MM.1S (cell line): ENCODE measurements at places on chromosomes 5 and 9.
A peak's percentile ranks its signal among the peaks of the same experiment; 100 is the strongest.

DNA sequence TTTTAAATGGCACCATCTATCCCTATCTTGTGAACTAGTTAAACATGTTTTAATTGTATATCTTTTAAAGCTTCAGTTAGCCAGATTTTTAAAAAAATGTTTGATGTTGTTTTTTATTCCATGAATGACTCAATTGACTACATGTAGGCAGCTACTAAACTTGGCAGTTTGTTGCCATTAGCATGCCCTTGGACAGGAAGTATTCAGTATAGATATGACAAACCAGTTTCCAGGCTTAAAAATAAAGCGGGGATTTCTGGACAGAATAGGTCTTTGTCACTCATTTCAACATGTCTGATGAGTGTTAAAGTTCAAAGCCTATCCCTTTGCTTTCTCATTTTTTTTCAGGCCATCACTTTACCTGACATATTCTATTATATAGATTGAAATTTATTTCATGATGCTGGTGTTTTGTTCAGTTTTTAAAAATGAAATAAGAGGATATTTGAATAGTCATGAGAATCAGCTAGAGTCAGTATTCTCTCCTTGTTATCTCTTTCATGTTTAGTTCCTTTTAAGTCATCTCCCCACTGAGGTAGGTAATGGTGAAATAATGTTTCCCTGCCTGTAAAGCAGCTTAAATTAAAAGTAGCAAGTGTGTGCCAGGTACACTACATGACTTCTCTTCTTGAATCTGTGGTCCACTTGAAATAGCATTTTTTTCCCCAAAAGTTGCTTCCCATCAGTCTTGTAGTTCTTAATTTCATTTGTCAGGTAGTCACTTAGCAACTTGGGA lies 11.9 kb downstream of the TNFAIP8 start:
- peak; percentile 68 for DNase-seq

DNA sequence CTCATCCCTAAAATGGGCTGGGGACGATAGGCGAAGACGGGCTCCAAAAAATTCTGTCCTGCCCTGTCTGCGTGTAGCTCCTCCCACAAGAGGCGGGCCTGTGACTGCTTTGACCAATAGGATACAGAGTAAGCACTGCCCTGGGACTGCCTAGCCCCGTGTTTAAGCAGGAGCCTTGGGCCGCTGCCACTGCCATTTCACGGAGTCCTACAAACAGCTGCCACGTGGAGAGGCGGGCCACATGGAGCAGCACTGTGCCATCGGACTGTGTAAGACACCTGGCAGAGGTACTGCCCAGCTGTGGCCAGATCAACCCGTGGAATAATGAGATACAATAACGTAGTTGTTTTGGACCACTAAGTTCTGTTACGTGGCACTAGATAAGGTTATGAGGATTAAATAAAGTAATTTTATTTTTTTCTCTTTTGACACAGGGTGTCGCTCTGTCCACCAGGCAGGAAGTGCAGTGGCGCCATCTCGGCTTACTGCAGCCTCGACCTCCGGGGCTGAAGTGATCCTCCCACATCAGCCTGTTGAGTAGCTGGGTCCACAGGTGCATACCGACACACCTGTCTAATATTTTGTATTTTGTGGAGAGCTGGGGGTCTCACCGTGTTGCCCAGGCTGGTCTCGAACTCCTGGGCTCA lies 87.2 kb downstream of the LMNB1 start:
- no peak for DNase-seq

DNA sequence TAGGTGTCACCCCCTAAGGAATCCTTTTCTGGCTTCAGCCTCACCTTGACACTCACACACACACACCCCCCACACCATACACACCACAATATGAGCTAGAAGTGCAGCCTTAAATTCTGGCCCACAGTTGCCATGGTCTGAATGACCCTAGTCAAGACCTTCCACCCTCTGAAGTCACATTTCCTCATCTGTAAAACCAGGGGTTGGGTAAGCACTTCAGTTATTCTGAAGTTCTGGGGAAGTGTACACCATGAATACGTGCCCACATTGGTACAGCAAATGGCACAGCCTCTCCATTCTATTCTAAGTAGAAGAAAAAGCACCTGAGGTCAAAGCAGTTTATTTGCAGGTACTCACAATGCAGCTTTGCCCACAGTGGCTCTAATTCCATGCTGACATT lies 372.8 kb upstream of the KLF4 start:
- DNase-seq = no peak

DNA sequence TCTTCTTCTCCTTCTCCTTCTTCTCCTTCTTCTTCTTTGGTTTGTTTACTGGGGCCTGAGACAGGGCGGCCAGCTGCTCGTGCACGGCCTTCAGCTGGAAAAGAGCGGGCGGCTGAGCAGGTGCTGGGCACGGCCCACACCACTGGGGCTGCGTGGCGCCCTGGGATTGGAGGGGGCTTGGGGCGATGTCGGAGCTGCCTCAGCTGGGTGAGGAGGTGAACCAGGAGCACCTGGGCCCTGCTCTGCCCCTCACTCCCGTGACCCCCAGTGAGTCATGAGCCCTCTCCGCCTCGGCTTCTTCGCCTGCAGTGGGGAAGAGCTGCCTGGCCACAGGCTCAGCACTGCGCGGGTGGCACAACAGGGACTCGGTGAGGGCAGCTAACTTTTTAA lies 14.9 kb downstream of the BRD3OS start:
- no peak for DNase-seq

DNA sequence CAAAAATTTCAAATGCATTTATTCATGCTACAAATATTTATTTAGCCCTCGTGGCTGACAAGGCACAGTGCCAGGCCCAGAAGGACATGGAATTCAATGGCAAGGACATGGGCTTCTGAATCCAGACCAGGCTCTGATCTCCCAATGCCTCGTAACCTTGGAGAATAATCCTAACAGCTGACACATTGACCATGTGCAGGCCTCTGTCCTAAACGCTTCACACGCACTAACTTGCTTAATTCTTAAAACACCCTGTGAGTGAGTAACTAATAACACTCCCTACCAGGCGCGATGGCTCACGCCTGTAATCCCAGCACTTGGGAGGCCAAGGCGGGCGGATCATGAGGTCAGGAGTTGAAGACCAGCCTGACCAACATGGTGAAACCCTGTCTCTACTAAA lies 33.2 kb downstream of the MYO10 start:
- DNase-seq = no peak

DNA sequence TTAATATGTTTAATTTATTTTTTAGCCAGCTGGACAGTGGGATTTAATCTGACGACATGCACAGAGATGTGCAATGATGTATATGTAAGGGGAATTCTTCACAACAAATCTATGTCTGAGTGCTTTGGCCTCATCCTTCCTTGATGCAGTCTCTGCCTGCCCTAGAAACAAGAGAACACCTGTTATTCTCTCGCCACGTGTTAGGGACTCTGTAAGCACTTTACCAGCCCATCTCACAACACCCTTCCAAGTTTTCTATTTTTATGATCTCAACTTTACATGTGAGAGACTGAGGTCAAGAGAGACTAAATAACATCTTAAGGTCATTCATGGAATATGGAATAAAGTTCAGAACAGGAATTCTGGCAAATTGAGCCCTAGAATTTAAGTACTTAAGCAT lies 123.0 kb upstream of the GAS1 start:
- DNase-seq = no peak

DNA sequence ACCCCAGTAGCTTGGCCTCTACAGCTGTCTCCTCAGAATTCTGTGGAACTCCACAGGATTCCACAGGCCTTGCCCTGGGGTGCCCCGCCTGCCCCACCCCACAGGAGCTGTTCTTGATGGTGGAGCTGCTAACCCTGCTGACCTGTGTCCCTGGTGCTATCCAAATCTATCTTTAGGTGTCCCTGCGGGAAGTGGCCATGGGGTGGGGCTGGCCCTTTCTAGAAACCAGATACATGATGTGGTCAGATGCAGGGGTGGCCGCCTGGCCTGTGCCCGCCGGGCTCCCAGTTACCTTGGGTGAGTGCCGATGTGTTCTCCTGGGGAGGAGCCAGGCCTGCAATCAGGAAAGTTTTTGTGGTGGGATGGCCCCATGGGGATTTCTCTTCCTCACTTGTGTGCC lies 34.2 kb downstream of the WNK2 start:
- no peak for DNase-seq

DNA sequence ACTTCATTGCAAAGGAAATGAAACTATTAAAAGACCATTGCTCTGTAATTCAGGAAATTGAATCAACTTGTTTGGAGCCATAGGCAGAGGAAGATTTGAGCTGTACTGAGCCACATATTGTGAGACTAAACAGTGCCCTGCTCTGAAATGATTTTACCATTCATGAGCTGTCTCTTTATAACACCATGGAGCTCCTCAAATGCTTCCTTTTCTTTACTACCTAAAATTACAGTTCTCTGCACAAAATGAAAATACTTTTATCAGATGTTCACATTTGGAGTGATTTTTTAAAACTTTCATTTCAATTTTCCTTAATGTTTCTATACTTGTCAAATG lies 97.9 kb downstream of the NLN start:
- DNase-seq = no peak

DNA sequence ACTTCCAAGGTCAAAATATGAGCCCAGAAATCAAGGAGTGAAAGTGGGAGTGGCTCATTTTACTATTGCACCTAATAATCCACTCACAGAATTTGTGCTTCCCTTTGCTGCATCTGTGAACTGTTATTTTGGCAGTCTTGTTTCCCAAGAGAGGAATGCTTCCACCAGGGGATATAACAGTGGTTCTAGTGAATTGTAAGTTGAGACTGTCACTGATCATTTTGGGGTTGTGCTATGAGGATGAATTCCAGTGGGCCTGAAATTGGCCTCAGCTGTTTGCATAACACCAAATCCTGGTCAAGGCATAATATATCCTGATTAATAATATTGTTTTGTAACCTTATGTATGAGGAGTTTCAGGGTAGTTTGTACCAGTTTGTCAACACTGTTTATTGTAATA lies 14.4 kb downstream of the FAM200C start:
- no peak for DNase-seq

DNA sequence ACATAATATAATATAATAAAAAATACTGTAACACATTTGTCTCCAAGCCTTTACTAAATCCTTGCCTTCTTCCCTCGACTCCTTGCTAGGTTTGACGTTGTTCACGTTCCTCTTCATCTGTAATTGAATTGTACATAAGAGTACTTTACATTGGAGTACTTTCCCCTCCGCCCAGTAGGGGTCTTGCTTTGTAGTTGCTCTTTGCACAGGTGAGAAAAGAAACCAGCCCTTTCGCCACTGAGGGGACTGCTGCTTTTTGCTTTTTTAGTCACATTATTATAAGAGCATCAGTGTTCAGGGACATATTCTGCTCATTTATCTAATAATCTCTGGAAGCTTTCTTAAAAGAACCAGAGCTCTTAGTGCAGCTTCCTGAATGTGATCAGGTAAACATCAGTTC lies 115.0 kb downstream of the CETN3 start:
- no peak for DNase-seq

- no peak for DNase-seq
Observed at GRCh38 chr5:3377831-3378230, 217.8 kb upstream of the IRX1 start.

DNA sequence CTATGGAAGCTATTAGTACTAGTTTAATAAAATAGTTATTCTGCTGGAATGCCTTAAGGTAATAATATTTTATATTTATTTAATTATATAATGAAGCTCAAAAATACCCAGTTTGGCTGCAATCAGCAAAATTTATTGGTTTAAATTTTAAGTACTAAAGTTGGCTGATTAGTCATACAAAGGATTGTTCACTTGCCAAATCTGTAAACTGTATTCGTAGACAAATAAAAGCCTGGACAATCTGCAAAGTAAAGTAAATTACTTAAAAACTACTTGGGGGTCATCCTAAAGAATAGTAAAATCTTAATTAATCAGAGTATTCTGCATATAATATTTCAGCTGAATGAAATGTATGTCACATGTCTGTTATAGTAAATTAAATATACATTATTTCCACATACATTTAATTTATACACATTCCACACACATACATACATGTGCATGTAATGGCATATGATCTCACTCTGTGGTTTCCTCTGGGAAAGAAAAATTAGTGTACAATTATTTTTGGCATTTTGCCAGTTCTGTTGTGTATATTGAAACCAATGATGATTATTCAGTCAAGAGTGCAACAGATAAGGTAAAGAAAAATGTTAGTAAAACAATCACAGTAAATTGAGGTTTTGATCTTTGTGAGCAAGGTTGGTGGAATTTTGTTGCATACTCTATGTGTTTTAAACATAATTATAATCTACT lies 455.9 kb downstream of the CDH9 start:
- no peak for DNase-seq

DNA sequence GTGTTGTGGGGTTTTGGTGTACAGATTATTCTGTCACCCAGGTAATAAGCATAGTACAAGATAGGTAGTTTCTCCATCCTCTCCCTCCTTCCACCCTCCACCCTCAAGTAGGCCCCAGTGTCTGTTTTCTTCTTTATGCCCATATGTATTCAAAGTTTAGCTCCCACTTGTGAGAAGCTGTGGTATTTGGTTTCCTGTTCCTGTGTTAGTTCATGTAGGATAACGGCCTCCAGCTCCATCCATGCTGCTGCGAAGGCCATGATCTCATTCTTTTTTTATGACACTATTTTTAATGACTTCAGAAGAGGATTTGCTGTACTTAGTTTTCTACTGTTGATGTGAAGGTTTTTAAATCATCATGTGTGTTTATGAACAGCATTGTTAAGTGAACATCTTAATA lies 11.9 kb downstream of the CCDC180 start:
- DNase-seq = no peak
